Body of pancreas (tissue), 4 donors: ENCODE measurements at places on chromosomes 3 and 15.

GRCh38 chr3:118729546-118729945 is 305.1 kb downstream of the IGSF11 start:
- no peaks in the 10 kb centered on the region for H3K36me3 ChIP-seq
- DNase-seq = no peak
- H3K27ac ChIP-seq = no peak overlapping the region
- no peaks in the 10 kb centered on the region for H3K4me1 ChIP-seq
- H3K27me3 ChIP-seq = no peaks in the 10 kb centered on the region

- no peaks in the 10 kb centered on the region for H3K27me3 ChIP-seq
- peaks cover 57% of the 10 kb centered on the region for H3K4me1 ChIP-seq
- H3K27ac ChIP-seq = peak overlapping the region; percentile 73
- H3K36me3 ChIP-seq = no peaks in the 10 kb centered on the region
Observed at GRCh38 chr3:43388175-43388574, 101.8 kb downstream of the SNRK start.

DNA sequence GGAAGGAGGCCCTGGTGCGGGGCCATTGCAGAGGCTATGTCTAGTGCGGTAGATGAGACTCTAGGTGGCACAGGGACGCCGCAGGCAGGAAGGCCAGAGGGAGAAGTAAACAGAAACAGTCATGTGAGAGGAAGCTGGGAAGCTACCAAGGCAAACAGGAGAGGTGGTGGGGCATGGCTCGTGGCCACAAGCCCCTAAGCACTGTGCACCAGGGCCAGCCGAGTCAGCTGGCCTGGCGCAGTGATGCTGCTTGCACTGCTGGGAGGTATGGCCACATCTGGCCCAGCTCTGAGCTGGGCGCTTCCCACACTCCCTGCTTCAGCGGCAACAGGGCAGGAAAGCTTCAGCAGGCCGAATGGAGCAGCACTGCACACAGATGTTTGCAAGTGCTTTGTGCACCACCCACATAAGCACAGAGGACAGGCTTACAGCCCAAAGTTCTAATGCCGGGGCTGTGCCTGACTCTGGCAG is 76.6 kb downstream of the SRGAP3 start:
- H3K36me3 ChIP-seq = no peaks in the 10 kb centered on the region
- H3K4me3 ChIP-seq = no peak overlapping the region
- no peaks in the 10 kb centered on the region for H3K4me1 ChIP-seq
- DNase-seq = no peak
- no peak overlapping the region for H3K27ac ChIP-seq
- H3K27me3 ChIP-seq = no peaks in the 10 kb centered on the region

DNA sequence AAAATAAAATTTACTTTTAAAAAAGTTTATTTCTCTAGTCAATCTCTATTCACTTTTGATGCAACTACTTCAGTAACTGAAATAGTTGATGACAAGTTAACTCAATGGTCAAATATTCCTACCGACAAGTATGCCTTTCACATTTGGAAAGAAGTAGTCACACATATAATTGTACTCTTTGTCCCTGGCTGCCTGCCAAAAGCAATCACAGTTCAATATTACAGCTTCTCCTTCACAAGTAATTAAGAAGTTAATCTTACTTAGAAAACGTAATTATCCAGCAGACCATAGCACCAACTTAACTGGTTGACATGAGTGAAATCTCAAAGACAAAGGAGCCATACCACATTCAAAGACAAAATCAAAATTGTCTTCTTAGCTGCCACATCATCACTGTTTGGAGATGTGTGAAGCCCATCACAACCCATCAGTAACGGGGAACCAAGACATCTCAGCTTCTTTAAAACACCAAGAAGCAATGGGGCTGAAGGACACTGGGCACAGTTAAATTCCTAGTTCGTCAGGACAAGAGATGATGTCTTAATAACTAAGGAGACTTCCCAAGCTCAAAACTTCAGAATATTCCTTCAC is 86.1 kb downstream of the PLCH1 start:
- no peak for DNase-seq
- H3K27me3 ChIP-seq = no peaks in the 10 kb centered on the region
- no peak overlapping the region for H3K4me3 ChIP-seq
- no peaks in the 10 kb centered on the region for H3K36me3 ChIP-seq

DNA sequence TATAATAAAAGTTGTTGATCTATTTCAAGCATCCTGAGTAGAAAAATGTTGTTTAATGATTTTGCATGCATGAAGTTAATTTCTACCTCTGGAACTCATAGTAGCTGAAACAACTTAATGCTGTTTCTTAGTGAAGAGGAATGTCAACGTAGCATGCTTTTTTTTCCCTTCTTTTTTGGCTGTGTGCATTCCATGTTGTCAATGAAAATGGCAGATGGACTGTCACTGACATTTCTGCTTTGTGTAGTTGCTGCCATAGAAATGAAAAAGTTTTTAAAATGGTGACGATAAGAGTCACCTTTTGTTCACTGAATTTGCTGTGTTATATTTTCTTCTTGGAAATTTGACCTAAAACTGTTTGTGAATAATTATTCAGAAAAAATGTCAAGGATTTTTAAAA is 116.3 kb downstream of the CHL1 start:
- no peaks in the 10 kb centered on the region for H3K27me3 ChIP-seq
- DNase-seq = no peak
- no peaks in the 10 kb centered on the region for H3K4me1 ChIP-seq
- H3K4me3 ChIP-seq = no peak overlapping the region

GRCh38 chr3:141556034-141556433 is 69.2 kb downstream of the RASA2 start:
- H3K27ac ChIP-seq = no peak overlapping the region
- DNase-seq = no peak
- H3K36me3 ChIP-seq = no peaks in the 10 kb centered on the region
- H3K4me1 ChIP-seq = no peaks in the 10 kb centered on the region
- H3K27me3 ChIP-seq = no peaks in the 10 kb centered on the region
- no peak overlapping the region for H3K4me3 ChIP-seq

GRCh38 chr15:63603516-63603915 is 6.3 kb downstream of the FBXL22 start:
- H3K27me3 ChIP-seq = no peaks in the 10 kb centered on the region
- H3K27ac ChIP-seq = no peak overlapping the region
- peaks cover 25% of the 10 kb centered on the region for H3K4me1 ChIP-seq
- no peaks in the 10 kb centered on the region for H3K36me3 ChIP-seq

DNA sequence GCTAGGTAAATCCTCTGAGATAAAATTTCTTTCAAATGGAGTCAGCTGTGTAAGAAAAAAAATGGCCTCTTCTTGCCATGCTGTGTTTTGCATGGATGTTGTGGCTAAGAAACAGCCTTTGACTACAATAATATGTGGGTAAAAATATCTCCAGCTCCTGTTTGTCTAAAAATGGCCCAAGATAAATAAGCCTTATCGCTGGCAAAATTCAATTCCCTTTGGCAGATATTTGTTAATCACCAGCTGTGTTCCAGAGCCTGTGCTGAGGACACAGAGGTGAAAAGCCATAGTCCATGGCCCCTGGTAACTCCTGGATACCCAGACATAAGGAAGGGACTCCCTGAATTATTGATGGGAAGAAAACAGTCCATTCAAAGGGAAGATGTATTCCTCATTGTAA is 15.3 kb upstream of the RAMAC start:
- peaks cover 49% of the 10 kb centered on the region for H3K4me1 ChIP-seq
- DNase-seq = peak; percentile 39
- H3K36me3 ChIP-seq = no peaks in the 10 kb centered on the region
- no peaks in the 10 kb centered on the region for H3K27me3 ChIP-seq
- H3K4me3 ChIP-seq = no peak overlapping the region
- peak overlapping the region; percentile 21 for H3K27ac ChIP-seq

GRCh38 chr3:176595307-176595706 is 602.0 kb downstream of the TBL1XR1 start:
- H3K4me1 ChIP-seq = peaks cover 4% of the 10 kb centered on the region
- H3K27me3 ChIP-seq = no peaks in the 10 kb centered on the region
